CD8-positive, alpha-beta T cell (primary cell): ENCODE measurements at places on chromosomes 13 and 19.

DNA sequence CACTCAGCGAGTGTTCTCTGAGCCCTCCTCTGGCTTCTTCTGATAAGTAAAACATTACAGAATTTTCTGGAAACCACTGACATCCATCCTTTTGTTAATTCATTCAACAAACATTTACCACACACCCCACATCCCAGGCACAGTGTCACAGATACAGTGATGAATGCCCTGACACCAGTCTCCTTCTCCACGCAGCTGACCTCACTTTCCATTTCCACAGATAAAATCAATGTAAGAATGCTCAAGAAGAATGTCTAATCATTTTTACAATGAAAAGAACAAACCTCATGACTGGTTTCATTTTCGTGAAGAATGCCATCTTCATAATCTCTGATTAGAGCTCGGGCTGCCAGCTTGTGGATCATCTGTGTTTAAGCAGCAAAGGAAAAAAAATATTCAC, 69.2 kb downstream of the PARP4 start:
- DNase-seq: no peak

GRCh38 chr13:42333613-42334328, 61.8 kb downstream of the AKAP11 start:
- no peak for DNase-seq

GRCh38 chr13:43684963-43685725, 101.6 kb downstream of the ENOX1 start:
- DNase-seq: no peak

DNA sequence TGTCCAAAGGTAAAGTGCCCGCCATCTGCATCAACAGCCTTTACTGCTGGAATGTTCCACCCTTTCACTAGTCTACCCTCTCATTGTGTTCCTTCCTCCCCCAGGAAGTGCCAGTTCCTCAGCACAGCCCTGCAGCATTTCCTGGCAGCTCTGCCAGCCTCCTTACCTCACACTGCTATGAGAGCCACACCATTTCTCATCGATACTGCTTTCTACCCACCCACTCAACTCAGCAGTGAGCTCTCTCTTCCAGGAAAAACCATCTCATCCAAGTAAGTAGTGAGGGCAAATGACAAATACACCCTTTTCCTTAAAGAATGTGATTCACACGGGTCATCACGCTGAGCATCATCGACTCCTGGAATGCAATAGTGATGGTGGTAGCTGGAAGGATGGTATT, 19.8 kb downstream of the UQCRFS1 start:
- no peak for DNase-seq

GRCh38 chr13:41386211-41386610, 71.1 kb upstream of the RGCC start:
- DNase-seq: no peak

GRCh38 chr19:42657556-42657955, 62.8 kb upstream of the CEACAM8 start:
- DNase-seq: no peak

DNA sequence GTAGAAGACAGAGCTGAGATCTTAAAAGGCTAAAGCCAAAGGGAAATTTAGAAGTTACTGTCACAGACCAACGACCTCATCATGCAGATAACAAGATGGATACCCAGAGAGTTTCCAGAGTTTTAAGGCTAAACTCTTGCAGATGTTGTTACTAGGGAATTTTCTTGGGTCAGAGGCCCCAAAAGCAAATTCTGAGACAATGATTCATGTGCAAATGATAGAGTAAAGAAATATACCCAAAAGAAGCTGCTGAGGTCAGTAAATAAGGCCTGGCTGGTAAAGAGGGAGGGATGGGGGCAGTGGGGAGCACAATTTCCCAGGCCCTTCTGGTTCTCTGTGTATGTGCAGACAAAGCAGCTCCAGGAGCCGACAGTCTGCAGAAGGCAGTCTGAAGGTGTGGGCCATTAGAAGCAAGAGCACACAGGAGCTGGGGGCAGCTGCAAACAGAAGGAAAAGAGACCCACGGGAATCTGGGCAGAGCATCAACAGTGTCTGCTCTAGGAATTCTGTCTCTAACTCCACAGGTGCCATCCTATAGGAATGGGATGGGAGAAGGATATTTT, 330.8 kb downstream of the TBC1D4 start:
- DNase-seq: no peak

DNA sequence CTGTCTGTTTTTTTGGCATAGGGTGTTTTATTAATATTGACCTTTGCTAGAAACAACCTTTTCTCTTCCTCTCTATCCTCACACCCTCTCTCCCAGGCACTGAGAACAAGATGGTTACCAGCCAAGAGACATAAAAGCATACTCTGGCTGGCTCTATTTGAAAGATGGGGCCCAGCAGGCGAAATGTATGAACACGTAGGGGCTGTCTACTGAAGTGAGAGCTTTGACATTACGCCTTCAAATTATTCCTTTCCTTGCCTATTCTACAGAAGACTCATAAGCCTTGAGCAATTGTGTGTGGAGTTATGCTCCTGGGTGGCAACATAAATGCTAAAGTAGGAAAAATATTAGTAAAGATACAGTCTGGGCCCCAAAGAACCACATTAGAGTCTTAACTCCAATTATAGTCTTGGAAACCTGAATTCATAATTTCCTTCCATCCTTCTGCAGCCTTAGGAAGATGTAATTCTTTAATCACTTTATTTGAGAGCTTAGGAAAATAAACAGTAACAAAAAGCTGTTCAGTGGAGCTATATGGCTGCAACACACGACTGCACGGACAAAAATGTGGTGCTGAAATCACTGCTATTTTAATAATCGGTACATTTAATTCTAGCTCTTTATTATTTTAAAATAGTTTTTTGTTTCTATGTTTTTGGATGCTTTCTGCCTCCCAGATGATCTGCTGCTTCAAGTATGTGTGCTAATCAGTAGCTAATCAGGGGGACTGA, 122.3 kb upstream of the RNF113B start:
- DNase-seq: no peak

DNA sequence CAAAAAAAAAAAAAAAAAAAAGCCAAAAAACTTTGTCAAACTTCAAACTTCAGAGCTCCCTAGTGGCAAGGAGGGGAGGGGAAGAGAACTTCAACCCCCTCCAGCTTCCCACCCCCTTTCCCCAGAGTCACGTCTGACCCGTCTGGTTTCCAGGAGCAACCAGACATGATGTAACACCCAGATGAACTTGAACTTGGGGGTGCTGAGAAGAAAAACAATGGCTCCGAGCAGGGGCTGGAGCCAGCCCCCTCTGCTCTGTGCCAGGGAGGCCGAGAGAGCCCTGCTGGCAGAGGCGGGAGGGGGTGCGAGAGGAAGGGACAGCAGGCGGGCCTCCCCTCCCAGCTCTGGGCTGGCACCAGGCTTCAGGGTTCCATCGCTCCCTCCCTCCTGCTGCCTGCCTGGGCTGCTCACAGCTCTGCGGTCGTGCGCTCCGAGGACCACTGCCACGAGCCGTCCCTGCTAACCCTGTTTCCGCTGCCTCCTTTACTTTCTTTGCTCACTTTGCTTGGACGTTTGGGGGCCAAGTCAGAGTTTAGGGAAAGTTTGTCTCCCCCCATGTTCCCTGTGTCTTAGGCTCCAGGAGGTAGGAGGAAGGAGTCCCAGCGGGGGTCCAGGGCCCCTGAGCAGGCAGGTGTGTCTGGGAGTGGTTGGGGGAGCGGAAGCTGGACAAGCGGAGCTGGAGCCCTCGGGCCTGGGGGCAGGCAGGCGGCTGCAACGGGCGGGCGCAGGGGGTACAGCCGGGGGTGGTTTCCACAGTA, 11.1 kb downstream of the LYL1 start:
- DNase-seq: no peak

DNA sequence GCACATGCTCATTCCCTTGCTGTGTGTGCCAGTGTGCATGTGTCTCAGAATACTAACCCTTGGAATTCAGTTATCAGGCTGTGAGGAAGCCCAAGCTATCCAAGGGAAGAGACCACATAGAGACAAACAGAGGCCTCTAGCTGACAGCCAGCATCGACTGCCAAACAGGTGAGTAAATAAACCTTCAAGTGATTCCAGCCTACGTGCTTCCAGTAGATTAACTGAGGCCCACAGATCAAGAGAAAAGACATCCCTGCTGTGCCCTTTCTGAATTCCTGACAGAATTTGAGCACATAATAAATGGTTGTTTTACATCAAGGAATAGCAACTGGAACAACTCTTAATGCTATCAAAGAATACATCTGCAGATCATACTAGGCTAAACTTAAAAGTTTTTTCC, 17.5 kb downstream of the ZC3H13 start:
- DNase-seq: no peak

DNA sequence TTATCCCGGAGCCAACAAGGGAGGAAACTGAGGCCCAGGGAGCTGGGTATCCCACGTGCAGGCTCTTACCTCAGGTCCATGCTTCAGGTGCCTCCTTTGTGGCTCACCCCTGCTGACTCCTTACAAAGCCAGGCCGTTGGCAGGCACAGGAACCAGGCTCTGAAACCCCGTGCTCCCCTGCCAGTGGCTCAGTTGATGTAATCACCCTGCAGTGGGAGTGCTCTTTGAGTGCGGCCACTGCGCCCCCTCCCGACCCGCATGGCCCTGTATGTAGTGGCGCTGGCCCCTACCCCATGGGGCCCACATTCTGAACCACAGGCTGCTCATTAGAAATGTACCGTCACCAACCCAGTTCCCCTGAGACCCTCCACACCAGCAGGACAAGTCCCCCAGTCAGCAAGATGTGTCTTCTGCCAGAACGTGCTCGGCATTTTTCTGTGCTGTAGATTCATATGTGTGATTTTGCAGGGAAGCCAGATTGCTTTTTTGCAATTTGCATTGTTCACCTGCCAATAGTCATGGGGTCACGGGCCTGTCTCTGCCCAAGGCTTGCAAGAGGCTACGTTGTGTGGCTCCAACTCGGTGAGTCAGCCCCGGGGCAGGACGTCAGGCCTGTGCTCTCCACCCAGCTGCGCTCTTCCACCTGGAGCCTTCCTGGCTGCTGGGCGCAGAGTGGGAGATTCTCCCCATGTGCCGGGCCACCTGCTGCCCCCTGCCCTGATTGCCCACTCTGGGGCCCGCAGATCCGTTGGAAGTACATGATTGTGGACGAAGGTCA, 60.3 kb downstream of the SMARCA4 start:
- DNase-seq: no peak

DNA sequence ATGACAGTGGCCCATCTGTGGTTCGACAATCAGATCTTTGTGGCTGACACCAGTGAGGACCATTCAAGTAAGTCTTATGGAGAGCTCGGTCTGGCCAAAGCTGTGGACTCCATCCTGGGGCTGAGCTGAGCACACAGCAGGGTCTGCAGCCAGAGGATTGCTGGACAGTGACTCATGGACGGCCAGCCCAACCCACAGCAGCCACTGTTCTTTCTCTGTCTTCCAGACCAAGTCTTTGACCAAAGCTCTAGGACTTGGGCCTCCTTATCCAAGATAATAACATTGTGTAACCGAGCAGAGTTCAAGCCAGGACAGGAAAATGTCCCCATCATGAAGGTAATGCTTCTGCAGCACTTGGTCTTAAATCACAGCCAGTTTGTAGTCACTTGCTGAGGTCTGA, 12.4 kb downstream of the ATP12A start:
- no peak for DNase-seq

DNA sequence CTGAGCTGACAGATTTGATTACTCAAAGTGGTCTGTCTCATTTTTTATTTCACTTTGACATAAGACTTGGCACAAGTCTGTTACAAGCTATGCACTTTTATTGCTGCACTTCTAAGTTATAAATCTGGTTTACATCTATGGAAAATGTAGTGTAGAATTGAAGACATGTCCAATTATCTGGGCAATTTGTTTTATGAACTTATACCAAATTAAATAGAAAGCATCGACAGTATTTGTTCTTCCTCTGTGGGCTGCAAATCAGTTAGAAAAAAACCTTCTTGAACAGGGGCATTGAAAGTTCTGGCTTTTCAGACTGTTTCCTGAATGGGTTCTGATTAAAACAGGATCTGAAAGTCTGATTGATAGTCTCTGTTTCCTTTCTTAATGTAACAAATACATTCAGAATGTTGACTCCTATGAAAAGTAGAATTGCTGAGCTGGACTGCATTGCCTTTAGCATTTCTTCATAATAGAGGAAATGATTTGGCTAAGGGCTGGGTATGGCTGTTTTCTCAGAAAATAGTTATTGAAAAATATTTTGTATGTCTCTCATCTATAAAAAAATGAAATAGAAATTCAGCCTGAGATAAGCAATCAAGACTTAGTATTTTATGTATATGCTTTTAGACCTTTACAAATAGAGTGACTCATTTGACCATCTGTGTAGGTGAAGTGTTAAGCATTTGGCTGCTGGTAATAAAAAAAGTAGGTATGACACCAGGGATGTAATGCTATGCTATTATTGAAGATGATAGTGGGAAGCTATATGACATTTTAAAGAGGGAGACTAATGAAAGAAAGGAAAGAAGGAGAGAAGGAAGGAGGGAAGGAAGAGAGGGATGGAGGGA, 210.9 kb upstream of the SPRY2 start:
- DNase-seq: no peak

- DNase-seq: no peak
Observed at GRCh38 chr13:59172076-59172475, 991.7 kb downstream of the DIAPH3 start.

DNA sequence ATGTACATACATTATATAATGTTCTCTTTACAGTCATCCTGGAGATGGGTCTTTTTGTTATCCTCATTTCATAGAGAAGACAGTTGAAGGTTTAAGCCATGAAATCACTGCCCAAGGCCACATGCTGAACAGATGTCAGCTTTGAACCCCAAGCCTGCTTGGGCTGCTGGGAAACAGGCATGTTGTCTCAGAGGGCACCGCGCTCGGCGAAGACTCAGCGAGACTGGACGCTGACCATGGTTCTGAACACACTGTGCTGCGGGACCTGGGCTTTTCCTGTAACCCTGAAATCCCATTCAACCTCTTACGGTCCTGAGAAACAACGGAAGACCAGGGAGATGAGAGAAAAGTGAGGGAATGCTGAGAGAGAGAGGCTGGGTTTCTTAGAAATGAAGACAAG, 27.3 kb downstream of the LRFN3 start:
- no peak for DNase-seq

DNA sequence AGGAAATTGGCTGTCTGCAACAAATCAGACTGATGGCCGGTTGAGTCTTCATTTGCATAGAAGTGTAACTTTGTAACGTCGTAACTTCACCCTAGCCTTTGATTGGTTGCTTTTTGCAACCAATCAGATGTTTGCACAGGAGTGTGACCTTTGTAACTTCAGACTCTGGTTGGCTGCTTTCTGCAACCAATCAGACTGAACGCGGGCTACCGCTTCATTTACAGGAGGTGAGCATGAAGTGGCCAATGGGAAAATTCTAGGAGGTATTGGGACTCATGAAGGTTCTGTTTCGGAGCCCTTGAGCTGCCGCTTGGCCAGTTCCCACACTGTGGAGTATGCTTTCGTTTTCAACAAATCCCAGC, 441 bp upstream of the ZNF559 start:
- DNase-seq: peak; percentile 44

- no peak for DNase-seq
Observed at GRCh38 chr13:34056733-34057258, 238.8 kb downstream of the RFC3 start.

- DNase-seq: no peak
Observed at GRCh38 chr13:109870274-109870673, 83.9 kb upstream of the IRS2 start.
